ENCODE measurements at places on chromosomes 11 and 22.

GRCh38 chr11:116742104-116742503 lies 30.7 kb downstream of the BUD13 start:
- DNase-seq: no peak

DNA sequence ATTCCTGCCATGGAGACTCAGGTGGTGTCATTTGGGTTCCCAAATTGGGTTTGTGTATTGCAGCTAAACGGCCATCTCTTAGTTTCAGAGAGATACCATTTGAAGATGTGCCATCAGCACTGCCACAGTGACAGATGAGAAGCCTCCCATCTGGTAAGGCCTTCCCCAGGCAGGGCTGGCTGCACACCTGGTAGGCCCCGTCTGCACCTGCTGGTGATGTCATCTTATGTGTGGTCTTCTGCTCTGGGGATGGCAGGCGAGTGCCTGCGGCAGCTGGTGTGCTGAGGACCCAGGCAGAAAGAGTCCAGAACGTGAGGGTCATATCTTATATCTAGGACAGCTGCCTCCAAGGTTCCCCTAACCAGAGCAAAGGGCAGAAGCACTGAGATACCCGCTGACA lies 100.6 kb downstream of the CSNK2A3 start:
- no peak for DNase-seq

GRCh38 chr11:16512899-16513241 lies 156.5 kb upstream of the SOX6 start:
- no peak for DNase-seq

DNA sequence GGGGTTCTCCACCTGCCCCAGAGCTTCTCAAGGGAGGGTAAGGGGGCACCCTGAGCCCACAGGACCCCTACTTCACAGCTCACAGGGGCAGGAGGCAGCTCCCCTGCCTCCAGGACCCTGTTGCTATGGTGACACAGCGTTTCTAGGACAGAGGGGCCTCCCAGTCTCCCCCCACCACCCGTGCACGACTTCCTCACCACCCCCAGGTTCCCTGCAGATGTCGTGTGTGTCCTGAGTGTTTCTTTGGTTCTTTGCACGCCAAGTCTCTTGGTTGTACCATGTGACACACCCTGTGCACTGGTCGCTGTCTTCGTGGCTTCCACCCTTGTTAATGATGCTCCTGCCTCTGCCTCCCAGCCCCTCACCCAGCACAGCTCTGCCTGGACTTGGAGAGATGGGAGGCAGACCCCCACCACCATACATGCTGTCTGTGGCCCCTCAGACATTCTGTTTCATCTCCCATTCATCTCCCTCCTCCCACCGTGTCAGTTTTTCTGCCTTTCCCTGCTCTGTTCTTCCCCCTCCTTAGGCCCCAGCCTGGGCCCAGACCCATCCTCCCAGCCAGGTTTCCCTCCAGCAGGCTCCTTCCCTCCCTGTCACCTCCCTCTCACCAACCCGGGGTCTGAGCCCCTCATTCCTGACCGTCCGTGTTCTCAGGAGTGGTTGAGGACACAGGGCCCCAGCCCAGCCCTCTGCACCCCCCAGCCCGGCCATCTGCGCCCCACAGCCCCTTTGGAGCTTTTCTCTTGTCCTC lies 24.5 kb upstream of the RAB1B start:
- no peak for DNase-seq

- DNase-seq: no peak
These were observed 15.5 kb upstream of the SHANK2 start for GRCh38 chr11:71267807-71268421.

DNA sequence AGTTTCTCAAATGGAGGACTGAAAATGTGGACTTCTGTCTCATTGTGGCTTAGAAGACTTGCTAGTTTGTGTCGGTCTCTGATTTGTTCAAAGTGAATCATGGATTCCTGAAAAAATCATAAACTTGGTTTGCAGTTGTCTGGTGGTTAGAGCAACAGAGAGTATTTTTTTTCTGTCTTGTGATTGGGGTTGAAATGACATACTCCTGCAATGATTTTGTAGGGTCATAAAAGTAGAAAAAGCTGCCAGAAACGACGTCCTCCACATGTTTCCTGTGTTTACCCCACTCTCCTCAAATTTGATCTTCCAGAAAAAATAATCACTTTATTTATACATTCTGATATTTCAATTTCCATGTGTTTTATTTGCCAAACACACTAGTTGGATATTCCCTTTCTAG lies 219.2 kb upstream of the PGR start:
- no peak for DNase-seq

DNA sequence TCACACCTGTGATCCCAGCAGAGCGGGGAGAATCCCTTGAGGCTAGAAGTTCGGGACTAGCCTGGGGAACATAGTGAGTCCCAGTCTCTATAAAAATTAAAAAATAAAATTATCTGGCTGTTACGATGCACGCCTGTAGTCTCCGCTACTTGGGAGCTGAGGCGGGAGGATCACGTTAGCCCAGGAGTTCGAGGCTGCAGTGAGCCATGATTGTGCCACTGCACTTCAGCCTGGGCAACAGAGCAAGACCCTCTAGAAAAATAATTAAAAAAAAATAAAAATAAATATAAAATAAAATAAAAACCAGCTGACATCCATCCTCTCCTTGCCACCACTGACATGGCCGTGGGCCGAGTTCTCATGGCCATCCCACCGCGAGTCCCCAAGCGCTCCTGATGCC lies 7.7 kb upstream of the RTN4R start:
- DNase-seq: no peak
